ENCODE measurements at places on chromosomes 2 and 18.

- no peak for DNase-seq
Measured at GRCh38 chr18:24209558-24209957, 70.7 kb downstream of the CABYR start.

- no peak for DNase-seq
Measured at GRCh38 chr2:96965781-96966514, 20.4 kb downstream of the FAM178B start.

GRCh38 chr2:233489666-233490065, 76.9 kb downstream of the USP40 start:
- no peak for DNase-seq

DNA sequence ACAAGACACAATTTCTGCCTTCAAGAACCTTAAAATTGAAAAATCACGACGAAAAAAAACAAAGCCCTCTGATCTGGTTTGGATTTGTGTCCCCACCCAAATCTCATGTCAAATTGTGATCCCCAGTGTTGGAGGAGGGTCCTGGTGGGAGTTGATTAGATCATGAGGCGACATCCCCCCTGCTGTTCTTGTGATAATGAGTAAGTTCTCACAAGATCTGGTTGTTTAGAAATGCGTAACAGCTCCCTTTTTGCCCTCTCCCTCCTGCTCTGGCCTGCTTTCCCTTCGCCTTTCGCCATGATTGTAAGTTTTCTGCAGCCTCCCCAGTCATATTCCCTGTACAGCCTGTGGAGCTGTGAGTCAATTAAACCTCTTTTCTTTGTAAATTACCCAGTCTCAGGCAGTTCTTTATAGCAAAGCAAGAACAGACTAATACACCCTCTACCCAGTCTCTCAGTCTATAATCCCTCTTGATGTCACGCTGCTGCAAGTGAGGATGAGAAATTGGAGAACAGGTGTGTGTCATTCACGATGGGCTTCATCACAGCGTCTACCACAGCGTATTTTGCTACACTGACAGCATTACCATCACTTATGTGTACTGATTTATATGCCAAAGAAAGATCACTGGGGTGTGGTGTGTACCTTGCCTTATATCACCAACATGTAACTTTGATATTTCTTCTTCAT, 330.7 kb downstream of the MTX2 start:
- no peak for DNase-seq

DNA sequence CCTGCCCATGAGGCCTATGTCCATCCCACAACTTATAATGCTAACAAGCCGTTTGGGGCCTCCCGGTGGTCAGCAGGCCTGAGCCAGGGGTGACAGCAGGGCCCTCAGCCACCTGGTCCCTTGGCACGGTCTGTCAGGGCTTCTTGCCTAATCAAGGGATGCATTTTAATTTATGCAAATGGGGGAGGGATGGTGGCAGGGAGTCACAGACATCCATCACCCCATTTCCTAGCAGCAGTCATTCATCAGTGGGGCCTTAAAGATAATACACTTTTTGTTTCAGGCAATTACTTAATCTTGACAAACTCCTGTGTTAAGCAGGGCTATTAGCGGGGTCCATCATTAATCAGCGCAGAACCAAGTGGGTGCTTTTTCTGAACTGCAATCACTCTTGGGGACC, 174.5 kb downstream of the GLI2 start:
- no peak for DNase-seq

DNA sequence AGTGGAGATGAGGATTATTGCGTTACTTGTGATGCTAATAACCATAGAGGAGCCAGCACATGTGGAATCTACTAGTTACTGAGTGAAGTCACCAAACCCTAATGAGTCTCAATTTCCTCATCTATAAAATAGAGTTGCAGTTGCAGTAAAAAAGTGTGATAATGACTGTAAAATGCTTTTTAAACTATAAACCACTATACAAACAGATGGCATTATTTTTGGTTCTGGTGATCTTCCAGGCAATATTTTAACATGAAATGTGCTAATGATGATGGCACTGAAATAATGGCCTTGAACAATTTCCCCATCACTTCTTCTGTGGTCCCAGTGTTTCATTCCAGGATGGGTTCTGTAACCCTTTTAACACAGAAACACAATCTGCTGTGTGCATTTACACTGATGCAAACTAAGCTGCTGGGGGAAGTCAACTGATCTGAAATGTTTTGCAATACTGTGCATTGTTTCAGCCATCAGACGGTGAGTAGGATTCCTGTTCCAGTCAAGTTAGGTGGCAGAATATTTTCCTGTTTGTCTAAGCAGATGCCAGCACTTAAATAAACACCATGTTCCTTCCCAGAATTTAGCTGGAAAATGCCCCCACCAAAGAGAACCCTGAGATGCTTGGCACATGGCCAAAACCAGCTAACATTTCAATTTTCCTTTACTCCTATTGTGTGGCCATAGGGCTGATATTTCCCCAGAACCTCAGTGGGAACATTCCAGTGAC, 52.6 kb downstream of the TACR1 start:
- DNase-seq: peak; percentile 30

DNA sequence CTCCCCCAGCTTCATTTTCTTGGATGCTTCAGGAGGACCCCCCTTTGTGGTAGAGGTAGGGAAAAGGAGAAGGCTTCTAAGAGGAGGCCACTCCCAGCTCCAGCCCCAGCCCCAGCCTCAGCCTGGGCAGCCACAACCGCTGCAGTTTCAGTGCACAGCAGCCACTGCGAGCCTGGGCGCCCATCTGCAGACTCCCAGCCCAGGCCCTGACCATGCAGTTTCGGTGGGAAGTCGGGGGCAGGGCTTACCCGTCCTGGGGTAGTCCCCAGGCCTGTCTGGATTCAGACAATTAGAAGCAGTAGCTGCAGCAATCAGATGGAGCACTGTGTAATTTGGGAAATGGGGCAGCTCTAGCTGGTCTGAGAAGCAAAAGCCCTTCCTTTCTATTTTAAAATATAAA, 28.6 kb downstream of the ITM2C start:
- DNase-seq: no peak

- no peak for DNase-seq
Measured at GRCh38 chr2:151664520-151664919, 69.8 kb downstream of the NEB start.

- no peak for DNase-seq
Measured at GRCh38 chr2:170271340-170271739, 93.4 kb downstream of the MYO3B start.

DNA sequence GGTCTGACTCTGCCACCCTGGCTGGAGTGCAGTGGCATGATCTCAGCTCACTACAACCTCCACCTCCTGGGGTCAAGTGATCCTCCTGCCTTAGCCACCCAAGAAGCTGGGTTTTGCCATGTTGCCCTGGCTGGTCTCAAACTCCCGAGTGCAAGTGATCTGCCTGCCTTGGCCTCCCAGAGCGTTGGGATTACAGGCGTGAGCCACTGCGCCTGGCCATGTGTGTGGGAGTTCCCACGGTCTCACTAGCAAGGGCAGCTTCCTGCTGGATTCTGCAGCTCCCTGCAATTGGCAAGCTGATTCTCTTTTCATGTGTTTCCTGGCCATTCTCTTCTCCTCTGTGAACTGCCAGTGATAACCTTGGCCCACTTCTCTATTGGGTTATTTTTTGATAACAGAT, 84.0 kb downstream of the USP40 start:
- no peak for DNase-seq

- no peak for DNase-seq
Measured at GRCh38 chr2:74841641-74842040, 7.7 kb downstream of the HK2 start.

DNA sequence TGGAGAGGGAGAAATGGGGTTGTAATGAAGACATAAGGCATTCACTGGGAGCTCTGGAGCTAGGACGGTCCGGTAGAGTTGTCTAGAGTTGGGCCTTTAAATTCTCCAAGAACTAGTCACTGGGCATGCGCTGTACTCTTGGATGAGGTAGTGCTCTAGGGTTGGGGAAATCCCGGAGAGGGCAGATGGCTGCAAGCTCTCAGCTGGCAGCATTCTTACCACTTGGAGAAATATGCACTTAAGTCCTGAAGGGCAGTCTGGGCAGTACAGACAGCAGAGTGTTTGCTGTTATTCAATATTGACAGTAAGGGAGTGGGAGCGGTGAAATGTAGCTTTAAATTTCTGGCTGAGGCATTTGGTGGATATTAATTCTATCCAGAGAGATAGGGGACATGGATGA, 214.6 kb downstream of the RDH14 start:
- no peak for DNase-seq

DNA sequence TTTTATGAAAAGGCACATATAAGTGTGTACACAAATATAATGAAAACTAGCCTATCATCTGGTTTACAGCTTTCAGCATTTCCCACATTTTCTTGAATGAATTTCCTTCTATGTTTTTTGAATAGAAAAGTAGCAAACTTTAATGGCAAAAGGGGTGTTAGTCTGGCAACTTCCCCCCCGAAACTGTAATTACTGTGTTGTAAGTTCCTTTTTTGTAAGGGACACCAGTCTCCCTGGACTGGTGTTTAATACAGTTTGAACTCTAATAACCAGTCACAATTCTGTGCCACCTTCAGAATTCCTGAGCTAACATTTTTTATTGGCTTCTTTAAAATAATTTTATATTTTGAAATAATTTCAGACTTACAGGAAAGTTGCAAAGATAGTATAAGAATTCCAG, 94.2 kb downstream of the ACSL3 start:
- DNase-seq: no peak

DNA sequence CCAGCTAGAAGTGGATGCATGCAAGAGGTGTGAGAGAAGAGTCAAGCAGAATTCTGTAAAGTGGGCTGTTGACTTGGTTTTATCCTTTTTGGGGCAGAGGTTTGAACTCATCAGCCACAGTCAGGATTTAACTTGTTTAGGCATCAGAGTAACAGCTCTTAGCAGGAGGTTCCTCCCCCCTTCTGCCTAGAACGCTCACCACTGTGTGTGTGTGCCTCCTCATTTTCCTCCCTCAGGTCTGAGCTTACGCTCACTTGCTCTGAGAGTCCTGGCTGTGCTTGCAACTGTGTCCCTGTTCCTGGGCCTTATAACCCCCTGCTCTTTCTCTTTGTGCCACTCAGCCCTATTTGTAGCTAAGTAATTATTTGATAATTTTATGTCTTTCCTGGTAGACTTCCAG, 167.9 kb downstream of the TMEM182 start:
- no peak for DNase-seq

DNA sequence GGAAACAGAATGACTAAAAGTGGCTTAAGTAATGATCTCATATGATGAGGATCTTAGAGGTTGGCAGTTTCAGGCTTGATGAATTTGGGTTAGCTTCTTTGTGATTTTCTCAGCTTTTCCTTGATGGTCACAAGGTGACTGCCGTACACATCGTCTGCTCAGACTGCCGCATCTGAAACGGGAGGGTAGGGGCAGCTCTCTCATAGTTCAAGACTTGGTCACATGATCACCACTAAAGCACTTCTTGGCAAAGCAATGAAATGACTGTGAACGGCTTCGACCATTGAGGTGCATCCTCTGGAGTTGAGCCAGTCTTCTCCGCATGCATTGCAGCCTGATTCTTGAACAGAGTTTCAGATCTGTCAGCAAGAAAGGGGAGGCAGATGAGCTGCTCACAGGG, 43.8 kb downstream of the LPIN1 start:
- DNase-seq: no peak

GRCh38 chr2:10486601-10487079, 38.5 kb upstream of the ODC1 start:
- no peak for DNase-seq

DNA sequence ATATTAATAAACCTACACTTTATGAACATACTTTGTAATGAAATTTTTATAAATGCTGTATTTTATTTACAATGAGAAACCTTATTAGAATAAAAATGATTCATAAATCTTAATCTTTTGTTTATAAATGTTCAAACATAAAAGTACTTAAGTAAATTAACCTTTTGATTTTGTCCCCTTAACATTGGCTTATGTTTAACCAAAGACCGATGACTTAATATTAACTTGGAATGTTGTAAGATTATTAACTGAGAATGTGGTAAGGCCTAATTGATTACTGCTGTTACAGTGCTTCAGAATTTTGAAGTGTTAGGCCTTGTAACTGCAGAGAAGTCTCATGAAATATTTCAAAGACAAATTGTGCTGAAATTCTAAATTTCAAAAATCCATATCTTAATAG, 5.7 kb downstream of the CPS1 start:
- no peak for DNase-seq

DNA sequence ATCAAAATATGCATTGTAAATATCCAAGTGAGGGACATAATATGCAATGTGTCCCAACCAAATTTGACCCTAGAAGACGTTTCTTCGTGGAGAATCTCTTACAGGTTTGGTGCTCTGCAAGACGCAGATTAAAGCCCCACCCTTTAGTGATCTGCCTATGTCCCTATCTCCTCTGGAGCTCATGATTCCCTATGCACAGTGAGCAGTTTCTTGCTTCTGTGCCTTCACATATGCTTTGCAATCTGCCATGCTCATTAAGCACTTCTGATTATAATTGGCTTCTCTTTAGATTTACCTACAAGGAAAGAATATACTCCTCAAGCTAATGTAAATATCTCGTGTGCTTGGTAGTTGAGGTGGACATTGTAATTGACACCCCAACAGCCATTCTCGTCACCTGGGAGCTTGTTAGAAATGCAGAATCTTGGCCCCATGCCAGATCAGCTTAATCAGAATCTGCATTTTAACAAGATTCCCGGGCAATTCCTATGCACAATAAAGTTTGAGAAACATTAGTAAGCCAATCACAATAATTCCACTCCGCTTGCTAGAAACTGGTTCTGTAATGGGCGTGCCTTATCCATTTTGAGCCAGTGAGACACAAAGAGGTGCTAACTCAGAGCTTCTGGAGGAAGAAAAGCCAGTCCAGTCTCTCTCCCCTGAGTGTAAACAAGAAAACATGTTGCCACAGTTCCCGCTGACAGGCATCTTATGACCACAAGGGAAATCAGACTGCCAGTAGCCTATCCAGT, 2.8 kb upstream of the PUM2 start:
- DNase-seq: no peak

DNA sequence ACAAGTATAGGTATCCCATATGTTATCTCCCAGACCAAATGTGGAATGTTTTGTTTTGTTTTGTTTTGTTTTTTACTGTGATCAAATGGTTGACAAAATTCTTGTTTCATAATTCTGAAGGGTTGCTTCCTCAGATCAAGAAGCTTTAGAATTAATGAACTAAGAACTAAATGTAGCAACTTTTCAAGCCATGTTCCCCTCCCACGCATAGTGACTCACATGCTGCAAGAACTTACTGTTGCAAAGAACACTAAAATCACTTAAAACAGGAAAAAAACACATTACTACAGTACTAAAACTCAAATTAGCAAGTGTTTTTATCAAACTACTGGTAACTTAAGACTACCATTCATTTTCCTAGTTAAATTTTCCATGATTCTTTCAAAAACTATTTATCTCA, 30.6 kb downstream of the HNRNPLL start:
- DNase-seq: no peak

GRCh38 chr2:208179028-208179609, 10.7 kb downstream of the C2orf80 start:
- DNase-seq: no peak

Measured in fibroblast of skin of left biceps (primary cell).